Activated T-cell treated with anti-CD3 and anti-CD28 coated beads for 1 hour (primary cell): ENCODE measurements at places on chromosomes 3 and 15.

- DNase-seq = no peak
These were observed 25.3 kb upstream of the NR2C2 start for GRCh38 chr3:14921811-14922705.

- DNase-seq = no peak
These were observed 10.9 kb downstream of the CTDSPL start for GRCh38 chr3:37872413-37873160.

GRCh38 chr3:192408647-192409200, 318.6 kb downstream of the FGF12 start:
- no peak for DNase-seq

DNA sequence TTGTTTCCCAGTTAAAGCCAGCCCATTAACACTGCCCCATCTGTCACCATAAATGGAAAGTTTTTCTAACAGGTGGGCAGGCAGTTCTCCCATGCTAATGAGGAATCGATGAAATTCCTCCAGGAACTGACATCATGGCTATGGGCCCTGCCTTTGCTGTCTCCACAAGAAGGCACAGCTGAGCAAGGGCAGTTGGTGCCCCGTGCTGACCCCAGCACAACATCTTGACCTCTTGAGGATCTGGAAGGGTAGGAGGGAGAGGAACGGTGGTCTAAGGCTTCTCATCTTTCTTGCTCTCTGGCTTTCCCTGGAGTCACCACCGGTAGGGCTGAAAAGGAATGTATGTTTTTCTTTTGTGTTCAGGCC, 46.7 kb downstream of the CHCHD6 start:
- DNase-seq = no peak

DNA sequence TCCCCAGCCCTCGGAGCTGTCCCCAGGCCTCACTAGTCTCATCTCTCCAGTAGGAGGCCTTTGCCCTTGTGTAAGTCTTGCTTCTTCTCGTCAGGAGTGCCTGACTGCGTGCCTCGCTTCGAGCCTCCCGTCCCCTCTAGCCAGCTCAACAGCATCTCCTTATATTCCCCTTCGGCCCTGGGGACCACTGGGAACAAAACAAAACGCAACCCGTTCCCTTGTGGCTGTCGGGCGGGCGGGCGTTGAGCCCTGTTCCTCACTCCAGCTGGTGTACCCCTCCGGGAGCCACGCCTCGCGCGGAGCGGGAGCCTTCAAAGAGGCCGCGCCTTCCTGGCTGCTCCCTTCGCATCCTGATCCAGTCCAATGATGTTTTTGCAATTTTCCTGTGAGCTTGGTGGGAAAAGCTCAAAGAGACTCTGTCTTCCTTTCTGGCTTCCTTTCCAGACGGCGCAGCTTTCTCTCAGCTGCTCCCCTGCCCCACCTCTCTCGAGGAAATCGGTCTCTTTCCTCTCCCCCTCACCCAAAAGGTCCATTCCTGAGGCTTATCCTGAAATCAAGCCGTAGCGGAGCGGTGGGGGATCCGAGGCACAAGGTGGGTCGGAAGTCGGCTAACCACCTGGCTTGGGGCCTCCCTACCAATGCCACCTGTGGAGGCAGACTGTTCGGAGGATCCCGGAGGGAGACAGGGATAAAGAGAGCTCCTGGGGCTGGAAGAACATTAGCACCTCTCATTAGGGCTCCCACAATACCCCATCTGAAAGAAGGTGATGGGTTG, 33.4 kb upstream of the SRP14 start:
- no peak for DNase-seq

DNA sequence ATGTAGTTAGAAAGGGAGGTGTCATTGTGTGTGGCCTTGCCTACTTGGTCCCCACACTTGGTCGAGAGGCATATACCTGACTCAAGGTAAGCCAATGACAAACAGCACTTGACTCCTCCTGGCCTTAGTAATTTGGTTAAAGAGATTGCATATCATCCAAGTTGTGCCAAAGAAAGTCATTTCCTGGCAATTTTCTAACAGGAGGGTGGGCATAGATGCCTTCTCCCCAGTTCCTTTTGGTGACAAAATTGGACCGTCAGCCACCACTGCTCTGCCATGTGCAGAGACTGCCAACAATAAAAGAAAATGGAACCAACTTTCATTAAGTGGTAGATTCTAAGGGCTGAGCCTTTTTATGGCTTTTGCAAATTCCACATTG, 7.9 kb upstream of the LEKR1 start:
- no peak for DNase-seq

DNA sequence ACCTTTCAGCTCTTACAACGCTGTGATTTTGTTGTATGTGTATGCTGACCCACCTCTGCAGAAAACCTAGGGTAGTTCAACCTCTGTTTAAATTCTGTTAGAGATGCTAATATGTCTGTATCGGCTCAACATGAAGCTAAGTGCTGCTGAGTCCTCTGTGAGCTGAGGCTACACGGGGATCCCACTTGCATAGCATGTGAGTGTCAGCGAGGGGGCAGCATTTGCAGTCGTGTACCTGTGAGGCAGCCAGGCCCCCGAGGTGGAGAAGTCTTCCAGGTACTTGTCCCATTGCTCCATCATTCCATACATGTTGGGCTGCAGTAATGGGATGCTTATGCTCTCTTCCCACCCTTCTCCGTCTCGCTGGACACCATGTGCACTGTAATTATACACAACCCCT, 3.7 kb downstream of the MKRN2OS start:
- DNase-seq = no peak

DNA sequence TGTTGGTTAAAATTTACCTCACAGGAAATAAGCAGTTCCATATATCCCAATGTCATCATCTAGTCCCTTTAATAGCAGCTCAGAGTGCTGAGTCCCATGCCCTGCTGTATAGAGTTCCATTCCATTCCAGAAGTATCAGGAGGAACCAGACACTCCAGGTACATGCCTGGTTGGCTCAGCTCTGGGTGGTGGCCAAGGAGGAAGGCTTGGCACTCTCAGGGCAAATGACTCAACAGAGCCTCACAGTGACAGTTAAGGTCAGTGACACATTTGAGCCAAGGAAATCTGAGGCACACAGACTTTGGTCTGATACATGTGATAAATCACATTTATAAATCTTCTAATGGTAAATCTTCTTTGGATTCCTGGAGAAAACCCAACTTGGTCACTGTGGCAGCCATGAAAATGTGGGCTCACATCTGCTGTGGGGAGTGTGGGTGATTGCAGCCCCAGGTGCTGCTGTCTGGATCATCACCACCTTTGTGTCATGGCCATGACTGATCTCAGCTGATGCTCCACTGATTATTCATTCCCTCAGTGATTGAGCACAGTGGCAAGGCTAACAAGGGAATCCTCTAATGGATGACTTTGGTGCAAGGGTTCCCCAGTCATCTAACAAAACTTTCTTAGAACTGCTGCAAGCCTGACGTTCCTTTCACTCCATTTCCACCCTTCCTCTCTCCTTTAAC, 9.3 kb downstream of the HHLA2 start:
- DNase-seq = no peak

DNA sequence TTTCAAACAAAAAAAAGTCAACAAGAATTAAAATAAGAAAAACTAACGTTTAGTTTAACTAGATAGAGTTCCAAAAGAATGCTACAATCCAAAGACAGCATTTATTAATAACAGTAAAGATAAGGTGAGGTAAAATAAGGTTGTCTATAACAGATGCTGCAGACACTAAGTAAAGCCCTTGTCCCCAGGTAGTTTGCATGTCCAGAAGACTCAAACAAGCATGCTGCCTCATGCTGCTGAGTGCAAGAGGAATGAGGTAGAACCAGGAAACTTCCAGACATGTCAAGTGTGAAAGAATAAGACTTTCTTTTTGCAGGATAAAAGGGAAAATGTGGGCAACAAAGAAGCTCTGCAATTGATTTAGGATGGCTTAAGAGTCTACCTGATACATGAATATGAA, 439.2 kb downstream of the PLOD2 start:
- no peak for DNase-seq

GRCh38 chr3:11072631-11073030, 80.1 kb downstream of the SLC6A1 start:
- no peak for DNase-seq

DNA sequence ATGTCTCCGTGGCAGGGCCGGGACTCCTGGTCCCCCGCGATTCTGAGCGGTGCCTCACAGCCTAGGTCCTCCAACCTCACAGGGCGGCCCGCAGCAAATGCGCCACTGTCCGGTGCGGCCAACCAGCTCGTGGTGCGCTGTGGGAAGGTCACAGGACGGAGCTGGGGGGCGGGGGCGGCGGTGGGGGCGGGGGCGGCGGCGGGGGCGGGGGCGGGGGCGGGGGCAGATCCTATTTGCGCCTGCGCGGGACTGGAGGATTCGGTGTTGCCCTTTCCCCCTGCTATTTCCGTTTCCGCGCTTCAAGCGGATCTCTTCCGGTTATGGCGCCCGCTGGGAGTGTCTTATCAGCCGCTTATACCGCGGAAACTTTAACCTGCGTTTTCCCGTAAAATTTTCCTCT, 106.7 kb upstream of the SNRPN start:
- no peak for DNase-seq

GRCh38 chr3:45154641-45155147, 8.5 kb upstream of the CDCP1 start:
- DNase-seq = no peak

- no peak for DNase-seq
These were observed 49.4 kb upstream of the ACVR2B start for GRCh38 chr3:38404286-38404685.

DNA sequence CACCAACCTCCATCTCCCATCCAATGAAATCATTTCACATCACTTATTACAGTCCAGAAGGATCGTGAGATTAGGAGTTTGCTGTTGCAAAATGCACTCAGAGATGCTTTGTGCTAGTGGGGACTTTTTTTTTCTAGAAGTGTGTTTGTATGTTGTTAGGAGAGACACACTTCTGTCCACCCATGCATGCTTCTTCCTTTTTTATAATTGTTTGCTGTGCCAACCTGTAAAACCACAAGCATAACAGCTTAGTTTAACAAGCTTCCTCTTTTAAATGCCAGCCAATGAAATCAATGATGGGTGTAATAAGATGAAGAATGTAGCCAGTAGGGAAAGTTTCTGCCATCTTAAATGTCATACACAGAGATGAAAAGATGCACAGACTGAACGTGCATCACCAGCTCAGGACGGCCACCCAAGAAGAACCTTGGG, 305.6 kb upstream of the STT3B start:
- no peak for DNase-seq

GRCh38 chr15:88905576-88905975, 7.6 kb downstream of the MFGE8 start:
- no peak for DNase-seq

DNA sequence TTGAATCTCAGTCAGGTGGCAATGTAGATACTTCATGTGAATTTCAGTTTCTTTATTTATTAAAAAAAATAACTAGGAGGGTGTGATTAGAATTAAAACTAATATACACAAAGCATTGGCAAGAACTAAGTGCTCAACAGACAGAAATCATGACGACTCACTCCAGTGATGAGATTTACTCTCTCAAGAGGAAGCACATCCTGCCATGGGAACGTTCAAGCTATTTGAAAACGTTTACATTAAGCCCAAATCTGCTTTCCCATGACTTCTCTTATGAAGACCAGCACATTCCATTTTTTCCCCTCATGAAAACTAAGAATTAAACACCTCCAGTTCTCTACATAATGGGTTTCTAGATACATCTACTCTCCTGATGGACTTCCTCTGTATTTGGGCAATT, 8.5 kb downstream of the WDR53 start:
- DNase-seq = no peak

GRCh38 chr3:107592073-107592472, 69.3 kb downstream of the BBX start:
- no peak for DNase-seq

DNA sequence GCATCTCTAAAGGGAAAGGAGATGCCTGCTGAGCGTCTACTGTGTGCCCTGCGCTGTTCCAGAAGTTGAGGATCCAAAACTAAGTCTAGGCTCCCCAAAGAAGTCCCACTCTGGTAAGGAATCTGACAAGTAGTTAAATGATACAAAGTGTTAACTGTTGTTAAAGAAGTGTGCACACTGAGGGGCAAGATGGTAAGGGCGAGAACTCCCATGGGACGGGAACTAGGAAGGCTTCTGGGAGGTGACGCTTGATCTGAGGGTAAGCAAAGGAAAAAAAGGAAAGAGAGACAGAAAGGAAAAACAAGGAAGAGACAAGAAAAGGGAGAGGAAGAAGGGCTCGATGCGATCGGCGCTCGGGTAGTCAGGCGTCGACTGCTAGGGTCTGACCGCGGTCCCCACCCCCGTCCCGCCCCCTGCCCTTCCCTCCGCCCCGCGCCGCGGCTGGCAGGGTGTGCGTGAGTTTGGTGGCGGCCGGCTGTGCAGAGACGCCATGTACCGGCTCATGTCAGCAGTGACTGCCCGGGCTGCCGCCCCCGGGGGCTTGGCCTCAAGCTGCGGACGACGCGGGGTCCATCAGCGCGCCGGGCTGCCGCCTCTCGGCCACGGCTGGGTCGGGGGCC, at the start of gene LACTB:
Gene LACTB (plus strand): TSS at position 480 of the 620 bp plus-strand sequence. CDS start 11 bp downstream, at position 491.
- DNase-seq = peak; percentile 75

DNA sequence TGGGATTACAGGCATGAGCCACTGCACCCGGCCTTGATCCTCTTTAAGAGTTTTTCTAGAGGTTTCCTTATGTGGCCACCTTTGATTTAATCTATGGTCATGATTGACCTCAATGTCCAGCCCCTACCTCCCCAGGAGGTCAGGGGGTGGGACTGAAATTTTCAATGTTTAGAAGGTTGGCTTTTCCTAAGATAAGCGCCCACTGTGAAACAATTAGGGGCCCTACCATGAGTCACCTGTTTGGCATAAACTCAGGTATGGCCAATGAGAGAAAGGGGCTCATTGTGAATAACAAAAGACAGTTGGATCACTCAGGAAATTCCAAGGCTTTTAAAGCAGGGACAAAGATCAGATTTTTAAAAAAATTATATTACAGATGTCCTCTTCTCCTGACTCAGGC, 51.1 kb downstream of the ZBTB11 start:
- DNase-seq = no peak

GRCh38 chr15:35129361-35129760, 44.3 kb upstream of the NANOGP8 start:
- no peak for DNase-seq

GRCh38 chr15:22903961-22904534, 65.6 kb downstream of the NIPA2 start:
- DNase-seq = no peak

GRCh38 chr15:88131937-88132336, 124.6 kb downstream of the NTRK3 start:
- no peak for DNase-seq

GRCh38 chr15:57415602-57416001, 39.3 kb downstream of the CGNL1 start:
- DNase-seq = no peak

DNA sequence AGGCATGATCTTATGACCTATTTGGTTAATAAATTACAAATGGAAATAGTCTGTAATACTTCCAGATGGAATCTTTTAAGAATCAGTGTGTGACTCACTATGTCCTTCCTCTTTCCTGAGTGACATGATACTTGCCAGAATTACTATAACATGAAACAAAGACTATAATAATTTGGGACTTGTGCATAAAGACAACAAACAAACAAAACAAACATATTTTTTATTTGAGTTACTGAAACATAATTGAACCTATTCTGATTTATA, 1268.1 kb downstream of the OTOL1 start:
- no peak for DNase-seq

- DNase-seq = no peak
These were observed 466.9 kb upstream of the ROBO1 start for GRCh38 chr3:80234706-80235105.

GRCh38 chr3:100160521-100160920, 46.2 kb upstream of the FILIP1L start:
- DNase-seq = no peak

GRCh38 chr3:134330883-134331810, 43.1 kb downstream of the AMOTL2 start:
- no peak for DNase-seq

- DNase-seq = no peak
These were observed 907.8 kb downstream of the NTRK3 start for GRCh38 chr15:87348746-87349145.

GRCh38 chr3:170494766-170495165, 76.1 kb downstream of the CLDN11 start:
- DNase-seq = no peak
